Suprapubic skin (tissue), 4 donors: ENCODE measurements at places on chromosomes 12 and 14. TPM values are rescaled to one million over a fixed set of nuclear protein-coding genes. Genes with fewer than 3 reads are reported as not detected.

Gene AVPR1A
- 10.0 TPM for total RNA-seq

Gene NRXN3
- 4.3 TPM for total RNA-seq

Gene ABCC9
- 8.2 TPM for total RNA-seq

Gene RAB2B
- 20.8 TPM for total RNA-seq

Gene AQP6
- not detected for total RNA-seq

Gene CNTN1
- 7.0 TPM for total RNA-seq

Gene NFE2
- total RNA-seq, result 6.7 TPM

Gene DHRS2
- total RNA-seq, result 2.6 TPM

Gene AMHR2
- 0.23 TPM for total RNA-seq

Gene GALNT8
- total RNA-seq, result 0.34 TPM

Gene VPS29
- total RNA-seq, result 96.1 TPM

Gene SIX4
- total RNA-seq, result 0.64 TPM

Gene RPS6KA5
- 10.5 TPM for total RNA-seq

Gene GPHN
- total RNA-seq, result 26.5 TPM

Gene CYP27B1
- 2.6 TPM for total RNA-seq

Gene SLC38A2
- 632 TPM for total RNA-seq

Gene LBHD2
- not detected for total RNA-seq
